CMK (cell line): ENCODE measurements at places on chromosomes 4 and X.

- DNase-seq: no peak
These were observed 89.2 kb downstream of the CDS1 start for GRCh38 chr4:84672177-84672576.

GRCh38 chrX:97628807-97629596, 745.3 kb downstream of the RPA4 start:
- DNase-seq: no peak

DNA sequence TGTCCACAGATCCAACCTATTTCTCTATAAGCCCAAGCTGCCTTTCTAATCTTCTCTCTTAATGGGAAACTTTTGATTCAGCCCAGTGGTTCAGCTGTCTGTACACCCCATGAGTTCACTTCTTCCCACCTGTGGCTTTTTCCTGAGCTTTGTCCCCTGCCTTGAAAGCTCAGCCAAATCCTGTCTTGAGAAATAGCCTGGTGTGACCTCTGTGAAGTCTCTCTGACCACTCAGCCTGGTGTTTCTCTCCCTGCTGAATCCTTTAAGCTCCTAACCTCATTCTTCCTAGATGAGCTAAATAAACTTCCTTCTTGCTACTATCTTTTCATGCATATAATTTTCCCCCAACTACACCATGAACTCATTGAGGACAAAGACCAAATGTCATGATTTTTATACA, 15.2 kb upstream of the HERC5 start:
- DNase-seq: no peak

DNA sequence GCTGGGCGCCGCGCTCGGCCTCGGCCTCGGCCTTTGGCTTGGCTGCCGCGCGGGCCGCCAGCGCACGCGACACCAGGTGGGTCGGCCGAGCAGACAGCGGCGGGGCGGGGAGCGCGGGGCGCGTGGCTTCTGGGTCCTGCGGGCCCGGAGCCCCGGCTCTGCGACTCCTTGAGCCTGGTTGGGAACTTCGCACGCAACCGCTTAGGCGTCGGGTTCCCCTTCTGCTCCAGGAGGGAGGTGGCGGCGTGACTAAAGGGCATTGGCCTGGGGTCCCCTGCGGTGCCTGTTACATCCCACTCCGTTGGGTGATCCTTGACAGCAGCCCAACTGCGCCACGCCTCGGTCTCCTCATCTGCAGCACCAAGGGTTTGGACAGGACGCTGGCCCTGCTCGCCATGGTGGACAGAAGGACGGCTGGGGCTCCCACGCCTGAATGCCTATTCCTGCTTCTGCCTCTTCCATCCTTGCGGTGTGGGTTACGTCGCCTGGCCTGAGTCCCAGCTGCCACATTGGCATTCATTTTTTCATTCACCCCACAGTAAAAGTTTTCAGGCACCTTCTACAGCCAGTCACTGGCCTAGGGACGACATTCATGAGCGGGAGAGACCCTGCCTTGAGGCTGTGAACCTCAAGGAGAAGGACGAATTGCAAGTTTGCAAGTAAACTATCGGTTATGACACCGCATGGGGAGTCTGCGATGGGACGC, 631 bp downstream of the EVC start:
- DNase-seq: no peak

DNA sequence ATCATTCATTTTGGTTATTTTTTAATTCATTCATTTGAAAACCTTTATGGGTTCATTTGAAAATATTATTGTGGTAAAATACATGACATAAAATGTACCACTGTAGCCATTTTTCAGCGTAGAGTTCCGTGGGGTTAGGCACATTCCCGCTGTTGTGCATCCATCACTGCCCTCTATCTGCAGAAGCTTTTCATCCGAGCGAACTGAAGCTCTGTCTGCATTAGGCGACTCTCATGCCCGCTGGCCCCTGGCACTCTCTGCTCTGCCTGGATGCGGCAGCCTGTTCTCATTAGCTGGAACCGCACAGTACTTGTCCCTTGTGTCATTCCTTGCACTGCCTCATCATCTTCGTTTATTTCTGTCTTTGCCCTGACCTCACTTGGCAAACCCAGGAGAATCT, 17.5 kb downstream of the CFAP99 start:
- no peak for DNase-seq
